Tongue (tissue), 3 donors: ENCODE measurements at places on chromosomes 3 and 15. TPM values are rescaled to one million over a fixed set of nuclear protein-coding genes. Genes with fewer than 3 reads are reported as not detected.

GRCh38 chr3:152452318-152452717, 183.6 kb downstream of the MBNL1 start:
- no peak for DNase-seq

DNA sequence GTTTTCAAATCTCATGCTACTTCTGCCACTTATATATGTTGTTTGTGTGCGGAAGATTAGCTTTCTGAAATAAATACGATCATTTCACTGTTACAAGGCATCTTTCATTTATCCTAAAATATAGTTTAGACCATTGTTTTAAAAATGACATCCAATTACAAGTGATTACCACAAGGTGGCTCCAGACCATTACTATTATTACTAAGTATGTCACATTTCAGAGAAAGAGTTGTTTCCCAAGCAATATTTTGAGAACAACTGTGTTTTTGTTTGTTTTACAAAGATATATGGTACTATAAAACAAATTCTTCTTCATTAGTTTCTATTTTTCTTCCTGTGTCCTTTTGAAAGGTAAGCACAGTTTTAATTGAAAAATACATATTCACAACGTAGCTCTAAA, 136.0 kb upstream of the RAP2B start:
- peak; percentile 64 for DNase-seq

DNA sequence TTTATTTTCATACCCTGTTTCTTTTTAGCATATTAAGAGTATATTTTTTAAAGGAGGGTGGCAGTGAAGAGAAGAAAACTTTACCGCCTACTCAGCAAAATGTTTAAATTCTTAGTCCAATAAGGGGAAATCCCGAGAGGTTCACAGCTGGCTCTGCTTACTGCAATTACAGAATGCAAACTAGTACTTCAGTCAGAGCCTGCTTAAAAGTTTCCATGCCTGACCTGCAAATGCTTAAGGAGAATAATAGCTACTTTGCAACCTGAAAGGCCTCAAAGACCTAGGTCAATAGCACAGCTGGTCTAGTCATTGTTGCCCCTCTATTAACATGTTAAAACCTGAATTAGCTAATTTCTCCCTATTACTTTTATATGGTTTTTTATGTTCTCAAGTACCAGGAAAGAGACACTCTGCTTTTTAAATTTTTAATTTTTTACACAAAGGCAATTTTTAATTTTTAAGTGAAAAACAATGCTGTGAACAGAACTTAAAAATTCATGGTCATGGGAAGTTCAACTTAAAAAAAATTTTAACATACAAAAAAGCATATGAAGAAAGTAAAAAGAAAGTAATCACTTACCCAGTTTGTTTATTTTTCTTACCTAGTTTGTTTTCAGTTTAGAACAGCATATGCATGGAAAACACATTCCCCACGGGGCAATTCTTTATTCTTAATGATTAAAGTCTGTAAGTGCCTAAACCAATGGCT, 79.2 kb downstream of the P3H2 start:
- DNase-seq, result peak; percentile 76

The TFDP2 gene
- total RNA-seq, result 256 TPM

The CYP11A1 gene
- 0.21 TPM for total RNA-seq

The DNAH1 gene
- total RNA-seq, result 3.3 TPM

The ZMYND10 gene
- total RNA-seq, result not detected
